Purkinje cell (primary cell): ENCODE measurements at places on chromosomes 5 and 9. TPM values are rescaled to one million over a fixed set of nuclear protein-coding genes. Genes with fewer than 3 reads are reported as not detected.

INSYN2B gene
- 2.0 and 2.6 TPM in 2 replicates for polyA plus RNA-seq

CCDC183 gene
- not detected in 2 replicates for polyA plus RNA-seq

RNF44 gene
- polyA plus RNA-seq: 5.5 and 6.7 TPM in 2 replicates

CCDC152 gene
- polyA plus RNA-seq: 60.9 and 83.2 TPM in 2 replicates
